Kidney (tissue), 22 donors: ENCODE measurements at places on chromosomes 3 and 15. TPM values are rescaled to one million over a fixed set of nuclear protein-coding genes. Genes with fewer than 3 reads are reported as not detected.

Gene MYRIP
- total RNA-seq = 6.6 TPM

Gene RGMA
- 4.7 TPM for total RNA-seq

Gene OCA2
- total RNA-seq = 2.5 TPM

Gene UBE3A
- 103 TPM for total RNA-seq

Gene TIGIT
- total RNA-seq = 2.7 TPM

Gene ACP3
- total RNA-seq = 67.8 TPM

Gene LRRC34
- total RNA-seq = 4.0 TPM

Gene IL17RD
- total RNA-seq = 18.9 TPM

Gene CATSPER2
- total RNA-seq = 6.5 TPM

Gene PTH1R
- 286 TPM for total RNA-seq

DNA sequence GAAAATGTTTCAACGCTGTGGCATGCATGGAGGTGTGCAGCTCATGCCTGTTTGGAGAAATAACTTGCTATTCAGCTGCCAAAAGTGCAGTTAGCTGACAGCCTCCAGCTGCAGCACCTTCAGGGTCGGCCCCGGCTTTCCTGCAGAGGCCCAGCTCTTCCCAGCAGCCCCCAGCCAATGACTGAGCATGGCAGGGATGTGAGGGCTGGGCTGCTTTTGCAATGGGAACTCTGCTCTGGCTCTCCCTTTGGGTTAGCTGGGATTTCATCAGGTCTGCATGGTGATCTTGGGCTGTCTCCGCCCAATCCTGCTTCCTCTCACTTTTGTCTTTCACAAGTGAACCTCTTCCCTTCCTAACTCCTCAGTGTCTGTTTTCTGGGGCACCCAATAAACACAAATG is 396.6 kb downstream of the EPHB1 start:
- DNase-seq = peak; percentile 14

GRCh38 chr15:29134641-29135308 is 134.8 kb downstream of the NSMCE3 start:
- no peak for DNase-seq

DNA sequence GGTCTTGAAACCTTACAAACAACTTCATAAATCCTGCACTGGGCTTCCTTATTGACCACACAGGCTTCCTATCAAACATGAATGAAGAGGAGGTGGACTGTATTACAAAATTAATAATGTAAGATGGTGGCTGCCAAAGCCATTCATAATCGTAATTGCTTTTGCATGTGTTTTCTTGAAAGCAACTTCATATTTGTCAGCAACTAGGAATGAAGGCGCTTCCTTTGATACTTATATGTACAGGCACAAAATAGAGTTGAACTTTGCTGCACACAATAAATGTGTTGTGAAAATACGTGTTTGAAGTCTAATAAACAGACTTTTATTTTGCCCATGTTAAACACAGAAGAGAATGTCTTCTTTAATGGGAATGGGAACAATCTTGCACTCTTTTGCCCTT is 72.1 kb upstream of the OXTR start:
- no peak for DNase-seq

GRCh38 chr3:23810343-23811184 is 4.8 kb downstream of the UBE2E1 start:
- DNase-seq = peak; percentile 81

DNA sequence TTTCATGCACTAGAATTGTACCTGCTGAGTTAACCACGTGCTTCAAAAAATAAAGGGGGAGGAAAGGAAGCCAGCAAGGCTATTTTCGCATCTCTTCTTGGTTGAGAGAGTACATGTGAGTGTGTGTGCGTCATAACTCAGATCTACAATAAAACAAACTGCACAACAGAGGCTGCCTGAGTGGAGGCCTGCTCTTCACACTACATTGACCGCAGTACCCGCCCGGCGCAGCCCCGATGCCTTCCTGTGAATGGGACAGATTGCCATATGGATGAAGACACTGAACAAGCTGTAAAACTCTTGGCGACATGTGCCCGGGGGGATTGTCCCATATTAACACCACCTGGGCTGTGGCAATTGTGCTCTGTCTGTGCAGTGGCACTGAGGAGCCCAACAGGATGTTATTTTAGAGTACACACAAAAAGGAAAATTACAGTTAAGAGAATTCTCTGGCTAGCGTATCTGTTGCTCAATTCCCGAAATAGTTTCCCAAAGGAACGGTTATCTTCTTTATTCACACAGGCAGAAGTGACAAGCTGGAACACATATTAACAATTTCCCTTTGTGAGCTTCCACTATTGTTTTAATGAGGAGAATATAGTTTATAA is 551.5 kb downstream of the FOXP1 start:
- no peak for DNase-seq

- no peak for DNase-seq
These were observed 64.0 kb downstream of the KAT2B start for GRCh38 chr3:20104167-20104661.

GRCh38 chr3:111210003-111210711 is 138.5 kb downstream of the NECTIN3 start:
- DNase-seq = no peak

DNA sequence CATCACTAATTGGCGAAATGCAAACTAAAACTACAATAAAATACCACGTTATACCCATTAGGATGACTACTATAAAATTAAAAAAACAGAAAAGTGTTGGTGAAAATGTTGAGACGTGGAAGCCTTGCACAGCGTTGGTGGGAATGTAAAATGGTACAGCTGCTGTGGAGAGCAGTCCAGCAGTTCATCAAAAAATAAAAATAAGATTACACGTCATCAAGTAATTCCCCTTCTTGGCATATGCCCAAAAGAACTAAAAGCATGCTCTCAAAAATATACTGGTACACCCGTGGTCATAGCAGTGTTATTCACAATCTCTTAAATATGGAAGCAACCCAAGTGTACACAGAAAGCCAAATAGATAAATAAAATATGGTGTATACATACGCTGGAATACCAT is 71.8 kb upstream of the NDN start:
- DNase-seq = no peak

- DNase-seq = no peak
These were observed 268.0 kb upstream of the TBL1XR1 start for GRCh38 chr3:177465257-177465642.

DNA sequence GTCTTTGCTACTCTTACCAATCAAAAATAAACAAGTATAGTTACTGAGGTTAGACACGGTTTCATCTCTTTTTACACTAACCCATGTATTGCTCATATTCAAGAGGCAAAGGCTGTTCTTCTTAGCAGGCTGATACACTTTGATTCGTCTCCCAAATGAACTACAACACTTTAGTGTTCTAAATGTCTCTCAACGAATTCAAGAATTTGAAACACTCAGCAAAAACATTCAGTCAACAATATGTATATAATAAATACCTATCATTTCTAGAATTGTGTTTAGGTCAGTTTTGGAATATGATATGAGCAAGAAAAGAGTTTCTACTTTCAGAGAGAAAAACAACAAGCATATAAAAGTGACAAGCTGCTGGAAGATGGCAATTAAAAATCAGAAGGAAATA is 669.6 kb upstream of the DPPA4 start:
- DNase-seq = no peak

DNA sequence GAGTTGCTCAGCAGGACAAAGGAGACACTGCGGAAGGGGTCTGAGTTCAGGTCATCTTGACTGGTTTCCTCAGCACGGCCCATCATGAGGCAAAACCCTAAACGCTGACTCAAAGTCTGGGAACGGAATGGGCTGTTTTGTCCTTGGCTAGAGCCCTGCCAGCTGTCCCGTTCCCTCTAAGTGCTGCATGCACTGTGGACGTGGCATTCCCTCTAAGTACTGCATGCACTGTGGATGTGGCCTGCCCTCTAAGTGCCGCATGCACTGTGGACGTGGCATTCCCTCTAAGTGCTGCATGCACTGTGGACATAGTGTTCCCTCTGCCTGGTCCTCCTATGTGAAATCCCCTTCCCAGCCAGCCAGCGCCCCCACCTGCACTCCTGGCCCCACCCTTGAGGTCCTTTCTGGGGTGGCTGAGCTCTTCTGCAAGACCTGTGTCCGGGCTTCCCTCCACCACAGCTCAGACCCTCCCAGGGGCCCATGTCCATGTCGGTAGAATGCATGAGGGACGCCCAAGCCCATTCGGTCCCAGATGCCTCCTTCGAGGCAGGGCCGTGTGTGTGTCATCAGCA is 36.7 kb downstream of the TM2D3 start:
- peak; percentile 85 for DNase-seq

- peak; percentile 84 for DNase-seq
These were observed 808 bp downstream of the BCL6 start for GRCh38 chr3:187744169-187745151.

- no peak for DNase-seq
These were observed 26.7 kb downstream of the KLHL24 start for GRCh38 chr3:183662099-183662498.

DNA sequence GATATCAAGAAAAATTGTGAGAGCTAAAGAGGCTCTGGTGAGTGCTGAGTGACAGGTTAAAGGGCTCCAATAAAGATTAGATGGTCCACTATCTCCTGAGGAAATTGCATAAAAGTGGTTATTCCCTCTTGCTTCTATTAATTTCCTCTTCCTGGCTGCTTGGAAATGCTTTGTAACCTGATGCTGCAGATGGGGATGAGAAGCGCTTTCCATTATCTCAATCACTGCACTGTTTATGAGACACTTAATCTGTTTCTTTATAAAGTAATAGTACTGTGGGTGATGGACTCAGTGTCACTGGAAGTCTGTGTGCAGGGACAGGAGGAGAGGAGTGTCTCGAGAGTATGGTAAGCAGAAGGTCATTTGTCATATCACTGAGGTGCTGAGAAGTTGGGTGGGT is 305.3 kb downstream of the EPHB1 start:
- peak; percentile 4 for DNase-seq

GRCh38 chr3:12380461-12380860 is 91.6 kb downstream of the PPARG start:
- no peak for DNase-seq

DNA sequence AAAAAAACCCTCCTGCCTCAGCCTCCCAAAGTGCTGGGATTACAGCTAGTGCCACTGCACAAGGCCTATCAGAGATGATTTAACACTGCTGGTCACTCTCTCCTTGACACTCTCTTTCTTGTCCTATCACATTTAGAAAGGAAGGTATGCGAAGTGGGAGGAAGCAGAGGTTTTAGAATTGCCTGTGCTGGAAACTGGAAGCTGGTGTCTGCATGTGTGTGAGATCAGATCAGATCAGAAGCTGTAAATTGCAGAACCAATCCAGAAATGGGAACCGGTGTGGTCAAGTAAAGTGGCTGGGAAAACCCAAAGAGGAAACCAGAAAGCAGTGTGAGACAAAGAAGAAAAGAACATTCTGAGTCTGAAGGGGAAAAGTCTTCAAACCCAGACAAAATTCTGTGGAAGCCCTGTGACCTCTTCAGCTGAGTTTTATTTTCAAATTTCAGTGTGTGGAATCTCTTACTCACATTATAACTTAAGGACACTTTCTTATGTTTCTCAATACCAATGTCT is 2.8 kb downstream of the EFHB start:
- DNase-seq = no peak

GRCh38 chr15:62779036-62779770 is 263.3 kb upstream of the TPM1 start:
- no peak for DNase-seq

DNA sequence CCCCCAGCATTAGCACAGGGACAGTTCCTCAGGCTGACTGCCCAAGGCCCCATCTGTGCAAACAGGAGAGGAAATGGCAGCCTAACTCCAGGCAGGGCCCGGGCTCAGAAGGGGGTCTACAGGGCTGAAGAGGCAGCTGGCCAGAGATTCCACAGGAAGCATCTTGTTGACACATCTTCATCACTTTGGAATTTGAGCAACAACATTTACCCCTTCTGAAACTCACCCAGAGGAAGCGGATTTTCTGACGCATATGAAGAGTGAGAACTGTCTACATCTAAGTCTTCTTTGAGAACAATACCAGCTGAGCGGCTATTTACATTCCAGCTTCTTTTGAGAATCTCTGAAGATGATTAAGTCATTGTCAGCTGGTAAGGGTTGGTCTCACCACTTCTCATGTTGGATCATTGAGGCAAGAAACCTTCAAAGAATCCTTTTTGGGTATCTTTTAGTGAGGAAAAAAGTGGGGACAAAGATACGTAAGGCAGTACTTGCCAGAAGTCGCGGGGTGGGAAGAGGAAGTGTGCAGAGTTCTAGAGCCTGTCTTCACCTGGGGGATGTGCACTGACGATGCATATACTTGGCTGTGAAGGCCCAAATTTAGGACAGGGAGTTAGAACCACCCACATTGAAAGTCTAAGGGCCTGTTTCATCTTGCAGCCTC is 25.4 kb upstream of the SRP14 start:
- no peak for DNase-seq

- no peak for DNase-seq
These were observed 11.4 kb downstream of the CHCHD6 start for GRCh38 chr3:126715432-126715831.

DNA sequence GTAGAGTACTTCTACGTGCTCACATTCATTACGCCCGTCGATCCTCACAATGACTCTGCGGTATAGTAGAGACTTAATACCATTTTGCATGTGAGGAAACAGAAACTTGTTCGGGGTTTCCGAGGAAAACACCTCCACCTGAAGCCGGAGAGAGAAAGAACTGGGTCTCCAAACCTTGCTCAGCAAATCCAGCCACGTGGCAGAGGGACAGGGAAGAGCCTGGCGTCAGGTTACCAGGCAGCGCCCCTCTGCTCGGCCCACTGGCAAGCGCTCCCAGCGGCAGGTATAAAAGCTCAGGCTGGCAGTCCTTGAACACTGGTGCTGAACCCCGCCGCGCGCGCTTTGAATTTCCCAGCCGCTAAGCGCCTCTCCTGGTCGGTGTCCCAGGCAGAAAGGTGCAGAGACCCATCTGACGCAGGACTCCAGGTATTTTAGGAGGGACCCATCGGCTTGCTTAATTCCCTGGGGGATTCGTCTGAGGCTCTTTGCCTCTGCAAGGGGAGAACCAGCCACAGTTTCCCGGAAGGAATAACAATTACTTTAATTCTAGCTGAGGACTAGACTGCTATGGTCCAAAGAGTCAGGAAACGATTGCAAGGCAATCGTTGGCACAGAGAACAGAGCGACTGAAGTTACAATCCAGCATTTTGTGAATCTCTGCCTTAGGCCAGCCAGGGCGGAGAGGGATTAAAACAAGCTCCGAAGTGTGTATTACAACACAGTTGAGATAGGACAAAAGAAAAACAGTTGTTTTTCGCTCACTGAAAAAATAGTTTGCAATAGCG is at the start of gene C2CD4A:
Gene C2CD4A, plus strand, starts transcription at position 315 of the 785 bp plus-strand sequence. CDS start 637 bp downstream, outside the sequence.
- DNase-seq = peak; percentile 93
